ENCODE measurements at places on chromosomes 16 and 17.

- peak; percentile 14 for DNase-seq
Measured at GRCh38 chr17:43125967-43126910, 1.1 kb upstream of the BRCA1 start.

DNA sequence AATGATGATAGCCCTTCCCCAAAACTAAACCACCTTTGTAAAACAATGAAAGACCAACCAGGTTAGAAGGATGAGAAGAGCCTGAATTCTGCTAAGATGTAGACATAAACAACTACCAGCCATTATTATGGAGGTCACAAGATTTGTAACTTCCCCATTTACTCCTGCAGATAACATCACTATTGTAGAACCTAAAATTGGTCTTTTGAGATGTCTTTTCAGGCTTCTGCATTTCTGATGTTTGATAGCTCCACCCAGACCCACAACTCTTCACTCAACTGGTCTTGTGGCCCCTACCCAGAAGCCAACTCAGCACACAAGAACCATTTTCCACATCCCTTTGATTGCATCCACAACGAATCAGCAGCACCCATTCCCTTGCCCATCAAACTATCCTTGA lies 100.8 kb downstream of the TMEM132E start:
- DNase-seq: no peak

DNA sequence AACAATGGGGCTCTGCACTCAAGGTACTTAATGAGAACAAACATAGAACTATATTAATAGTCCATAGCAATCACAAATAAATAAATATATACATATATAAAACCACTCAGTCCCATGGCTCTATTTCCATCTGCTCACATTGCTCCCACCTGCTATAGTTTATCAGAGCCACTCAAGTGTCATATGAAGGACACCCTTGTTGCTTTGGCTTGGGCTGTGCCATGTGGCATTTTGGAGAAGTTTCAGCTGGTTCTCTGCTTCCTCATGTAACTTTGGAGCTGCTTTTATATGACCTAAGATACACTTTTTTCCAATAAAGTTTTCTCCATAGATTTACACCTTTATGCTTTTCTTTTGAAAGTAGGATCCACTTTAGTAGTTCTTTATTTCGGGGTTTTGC lies 126.4 kb downstream of the KCNJ2 start:
- no peak for DNase-seq

- no peak for DNase-seq
Measured at GRCh38 chr16:22063888-22064467, 28.4 kb upstream of the VWA3A start.

DNA sequence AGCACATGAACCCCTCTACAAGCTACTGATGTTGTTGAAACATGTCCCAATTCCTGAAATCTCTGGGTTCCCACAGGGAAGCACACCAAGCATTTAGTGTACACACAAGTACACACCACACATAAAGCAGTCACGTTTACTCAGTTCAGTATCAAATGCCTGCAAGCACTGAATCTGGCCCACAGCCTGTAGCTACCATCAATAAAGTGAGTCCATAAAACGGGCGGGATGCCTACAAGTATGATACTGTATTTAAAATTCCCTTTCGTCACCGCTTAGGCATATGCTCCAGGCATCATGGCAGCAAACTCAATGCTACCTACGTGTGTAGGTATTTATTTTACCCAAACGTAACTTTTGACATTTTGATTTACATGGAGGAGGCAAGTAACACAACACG lies 2.3 kb downstream of the AXIN1 start:
- no peak for DNase-seq

- peak; percentile 95 for DNase-seq
Measured at GRCh38 chr17:77783991-77784820, 174.3 kb upstream of the TNRC6C start.

DNA sequence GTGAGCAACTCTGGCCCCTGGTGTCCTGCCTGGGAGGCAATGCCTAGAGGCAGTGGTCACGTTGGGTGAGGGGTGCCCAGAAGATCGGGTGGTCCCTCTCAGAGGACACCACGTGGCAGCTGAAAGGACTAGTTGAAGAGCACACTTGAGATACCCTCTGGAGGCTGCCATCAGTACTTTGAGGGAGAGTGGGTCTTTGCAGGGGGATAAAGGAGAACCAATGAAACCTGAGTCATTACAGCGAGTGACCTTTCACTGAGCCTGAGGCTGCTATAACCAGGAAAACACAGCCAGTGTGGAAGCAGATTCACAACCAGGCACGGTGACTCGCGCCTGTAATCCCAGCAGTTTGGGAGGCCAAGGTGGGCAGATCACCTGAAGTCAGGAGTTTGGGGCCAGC lies 18.9 kb downstream of the CA4 start:
- no peak for DNase-seq
